ENCODE measurements at places on chromosomes 12 and 14.

DNA sequence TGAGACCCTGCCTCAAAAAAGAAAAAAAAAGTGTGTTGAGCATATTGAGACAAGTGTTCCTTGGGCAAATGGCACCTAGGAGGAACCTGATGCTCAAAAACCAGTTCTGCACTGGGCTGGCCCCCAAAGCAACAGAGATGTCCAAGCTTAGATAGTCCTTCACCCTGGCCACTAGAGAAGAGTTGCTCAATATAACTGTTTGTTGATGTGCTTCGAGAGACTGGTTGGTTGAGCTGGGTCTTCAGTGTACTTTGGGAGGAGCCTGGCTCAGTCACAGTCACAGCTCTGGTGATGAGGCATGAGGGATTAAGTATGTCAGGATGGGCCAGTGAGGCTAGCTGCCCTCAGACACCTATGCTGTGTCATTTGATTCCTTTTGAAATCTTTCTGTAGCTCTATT is 38.0 kb downstream of the SLC2A14 start:
- peak; percentile 26 for DNase-seq

- no peak for DNase-seq
These were observed 603.2 kb downstream of the C12orf50 start for GRCh38 chr12:87425942-87426554.

DNA sequence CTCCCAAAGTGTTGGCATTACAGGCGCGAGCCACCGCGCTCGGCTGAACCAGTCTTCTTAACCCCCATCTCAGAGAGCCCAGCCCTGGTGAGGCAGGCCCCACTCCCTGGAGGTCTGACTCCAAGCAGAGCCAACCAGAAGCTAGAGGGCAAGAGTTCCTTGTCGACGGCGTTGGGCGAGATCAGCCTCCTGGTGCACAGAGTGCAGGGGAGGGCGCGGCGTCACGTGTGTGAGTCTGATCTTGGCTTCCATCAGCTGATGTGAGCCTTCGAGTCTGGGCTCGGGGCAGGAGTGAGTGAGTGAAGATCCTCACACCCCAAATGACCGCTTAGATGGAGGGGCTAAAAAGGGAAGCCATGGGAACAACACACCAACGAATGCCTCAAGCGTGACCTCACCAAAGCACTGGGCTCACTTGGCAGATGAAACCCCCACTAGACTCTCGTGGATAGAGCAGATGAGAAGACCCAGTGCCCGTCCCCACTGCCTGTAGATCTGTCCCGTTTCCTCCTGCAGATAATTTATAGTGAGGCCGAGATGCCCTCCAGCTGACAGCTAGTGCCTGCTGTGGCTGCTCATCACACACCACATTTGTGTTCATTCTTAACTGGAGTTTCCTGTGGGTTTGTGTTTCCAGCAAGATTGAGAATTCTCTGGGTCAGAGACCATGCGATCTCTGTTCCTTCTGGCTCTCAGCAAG is 28.6 kb upstream of the ADGRD1 start:
- DNase-seq = no peak

DNA sequence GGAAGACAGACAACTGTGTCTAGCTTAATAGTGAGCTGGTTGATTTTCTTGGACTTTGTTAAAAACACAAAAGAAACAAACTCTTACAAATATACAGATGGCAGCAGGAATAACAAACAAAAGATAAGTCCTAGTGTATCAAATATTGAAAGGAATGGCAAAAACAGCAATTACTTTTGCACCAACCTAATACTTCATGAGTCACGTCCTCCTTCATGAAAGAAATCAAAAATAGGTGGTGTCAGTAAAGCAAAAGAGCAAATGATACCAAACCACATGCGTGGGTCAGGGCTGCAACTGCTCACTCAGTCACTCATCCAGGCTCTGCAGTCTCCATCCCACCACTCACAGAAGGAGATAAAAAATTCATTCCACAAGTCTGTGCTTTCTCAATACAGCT is 11.8 kb downstream of the ATG14 start:
- DNase-seq = no peak

DNA sequence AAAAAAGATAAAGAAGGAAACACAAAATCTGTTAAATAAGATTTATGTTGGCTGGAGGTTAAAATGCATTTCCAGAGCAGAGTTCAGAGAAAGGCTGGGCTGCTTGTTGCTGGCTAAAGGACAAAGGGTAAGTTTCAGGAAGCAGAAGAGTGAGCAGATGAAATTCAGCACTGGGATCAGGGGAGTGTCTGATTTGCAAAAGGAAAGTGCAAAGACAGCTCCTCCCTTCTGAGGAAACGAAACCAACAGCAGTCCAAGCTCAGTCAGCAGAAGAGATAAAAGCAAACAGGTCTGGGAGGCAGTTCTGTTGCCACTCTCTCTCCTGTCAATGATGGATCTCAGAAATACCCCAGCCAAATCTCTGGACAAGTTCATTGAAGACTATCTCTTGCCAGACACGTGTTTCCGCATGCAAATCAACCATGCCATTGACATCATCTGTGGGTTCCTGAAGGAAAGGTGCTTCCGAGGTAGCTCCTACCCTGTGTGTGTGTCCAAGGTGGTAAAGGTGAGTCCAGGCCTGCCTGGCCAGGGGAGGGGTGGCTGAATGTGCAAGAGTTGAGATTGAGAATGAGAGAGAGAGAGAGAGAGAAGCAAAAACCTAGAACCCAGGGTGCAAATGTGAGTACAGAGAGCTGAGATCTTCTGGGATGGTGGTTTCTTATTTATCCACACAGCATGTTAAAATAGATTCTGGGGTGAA is at the start of gene OAS1:
OAS1 (plus strand) TSS at position 251 of the 703 bp plus-strand sequence; CDS start at position 329, 78 bp downstream.
- peak; percentile 73 for DNase-seq

GRCh38 chr12:31309279-31309678 is 16.7 kb downstream of the SINHCAF start:
- no peak for DNase-seq

DNA sequence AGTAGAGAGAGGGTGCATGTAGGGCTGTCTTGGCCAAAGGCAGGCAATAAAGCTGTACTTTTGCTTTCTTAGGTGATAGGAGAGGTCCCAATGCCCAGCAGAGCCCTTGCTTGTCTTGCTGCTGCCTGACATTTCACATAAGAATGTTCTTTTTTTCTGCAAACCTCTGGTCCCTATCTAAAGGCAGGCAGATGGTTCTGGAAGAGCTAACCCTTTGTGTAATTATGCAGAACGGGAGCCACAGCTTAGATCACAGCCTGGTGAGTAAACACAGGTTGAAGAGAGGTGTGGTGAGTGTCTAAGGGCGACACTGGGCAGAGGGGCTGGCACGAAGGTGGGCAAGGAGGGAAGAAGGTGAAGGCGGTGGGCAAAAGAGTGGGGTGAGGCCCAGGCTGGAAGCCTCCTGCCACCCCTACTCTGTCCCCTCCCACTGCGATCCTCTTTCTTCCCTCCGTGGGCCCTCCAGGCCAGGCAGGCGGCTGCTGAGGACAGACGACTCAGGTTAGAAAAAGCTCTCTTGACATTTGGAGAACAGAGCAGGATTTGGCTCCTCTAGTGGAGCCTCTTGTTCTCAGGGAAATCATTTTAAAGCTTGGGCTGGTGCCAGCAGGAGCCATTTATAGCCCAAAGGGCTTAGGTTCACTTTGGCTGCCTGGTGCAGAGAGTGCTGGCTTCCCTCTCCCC is 42.8 kb downstream of the PRMT8 start:
- no peak for DNase-seq

DNA sequence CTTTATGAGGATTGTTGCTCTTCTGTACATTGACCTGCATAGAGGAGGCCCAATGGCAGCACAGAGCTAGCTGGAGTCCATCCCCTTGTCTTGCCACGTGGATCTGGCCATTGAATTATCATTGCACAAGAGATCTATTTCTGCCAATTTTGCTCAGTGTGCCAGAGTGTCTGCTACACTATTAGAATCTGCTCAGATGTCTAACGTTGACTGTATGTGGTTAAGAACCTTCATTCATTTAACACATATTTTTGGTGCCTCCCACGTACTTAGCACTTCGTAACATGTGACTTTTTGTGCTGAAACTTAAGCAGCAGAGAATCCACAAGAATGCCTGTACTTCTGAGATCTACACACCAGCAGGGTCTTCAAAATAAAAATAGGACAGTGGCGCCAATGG is 166.0 kb upstream of the VASH1 start:
- no peak for DNase-seq

GRCh38 chr14:65755331-65755730 is 342.8 kb downstream of the FUT8 start:
- DNase-seq = no peak

GRCh38 chr14:91249841-91250616 is 5.5 kb upstream of the GPR68 start:
- DNase-seq = peak; percentile 61

GRCh38 chr14:76486251-76486743 is 110.4 kb downstream of the ESRRB start:
- no peak for DNase-seq

- no peak for DNase-seq
These were observed 980 bp upstream of the RNASE8 start for GRCh38 chr14:21056520-21057163.

- DNase-seq = no peak
These were observed 212.1 kb upstream of the ABCD2 start for GRCh38 chr12:39831587-39832315.

DNA sequence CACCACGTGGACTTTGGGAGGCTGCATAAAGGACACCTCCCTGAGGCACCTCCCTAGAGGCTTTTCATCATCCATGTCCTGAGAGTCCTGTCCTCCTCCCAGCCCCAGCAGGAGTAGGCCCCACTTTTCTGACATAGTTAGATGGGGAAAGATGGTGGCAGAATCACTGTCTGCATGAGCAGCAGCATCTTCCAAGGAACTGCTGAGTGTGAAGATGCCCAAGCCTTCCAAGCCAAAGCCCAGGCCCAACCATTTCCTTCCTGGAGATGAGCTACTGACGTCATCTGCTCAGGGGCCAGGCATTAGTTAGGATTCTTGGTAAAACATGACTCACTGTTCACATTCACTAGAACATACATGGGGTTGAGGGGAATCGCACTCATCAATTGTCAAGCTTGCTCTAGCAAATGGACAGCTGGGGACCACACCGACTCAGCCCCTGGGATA is 37.3 kb downstream of the VDR start:
- DNase-seq = peak; percentile 42

- DNase-seq = no peak
These were observed 813.1 kb upstream of the NOVA1 start for GRCh38 chr14:27410981-27411380.

DNA sequence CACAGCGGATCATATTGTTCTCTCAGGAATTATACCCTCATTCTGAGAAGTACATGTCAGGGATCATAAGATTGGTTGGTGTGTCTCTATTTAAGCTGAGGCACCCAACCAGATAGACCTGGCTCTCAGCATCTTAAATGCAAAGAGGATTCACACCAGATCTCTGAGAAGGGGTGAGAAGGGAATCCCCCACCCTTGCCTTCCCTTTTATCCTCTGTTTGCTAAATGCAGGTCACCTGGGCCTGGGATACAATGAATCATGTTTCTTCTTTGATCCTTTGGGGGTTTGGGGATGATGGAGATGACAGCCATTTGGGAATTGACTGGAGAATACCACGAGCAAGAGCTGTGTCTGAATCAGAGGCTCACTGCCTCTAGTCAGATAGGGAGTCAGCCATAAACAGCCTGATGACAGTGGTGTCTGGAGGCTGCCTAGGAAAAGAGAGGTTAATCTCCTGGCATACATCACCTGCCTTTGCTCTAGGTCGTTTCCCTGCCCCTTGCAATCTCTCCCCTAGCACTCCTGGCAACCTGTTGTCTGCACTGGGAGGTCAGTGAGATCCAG is 11.2 kb upstream of the PDE1B start:
- DNase-seq = no peak

DNA sequence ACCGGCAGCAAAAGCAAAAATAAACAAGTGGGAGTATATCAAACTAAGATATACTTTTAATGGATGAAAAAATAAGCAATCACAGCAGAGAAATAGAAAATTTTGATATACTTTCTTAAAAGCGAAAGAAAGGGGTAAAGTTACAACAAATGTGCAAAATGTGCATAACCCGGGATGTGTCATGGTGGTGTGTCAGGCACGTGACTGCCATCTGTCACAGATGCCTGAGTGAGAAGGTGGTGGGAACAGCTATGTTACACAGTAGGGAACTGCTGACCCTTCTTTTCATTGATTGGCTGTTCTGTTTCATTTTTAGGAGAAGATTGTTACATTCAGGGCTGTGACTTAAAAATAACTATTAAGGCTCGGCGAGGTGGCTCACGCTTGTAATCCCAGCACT is 168.1 kb upstream of the PELI2 start:
- no peak for DNase-seq

GRCh38 chr14:89826596-89826995 is 127.9 kb downstream of the EFCAB11 start:
- no peak for DNase-seq

- no peak for DNase-seq
These were observed 25.3 kb upstream of the RBM19 start for GRCh38 chr12:113991224-113992044.

- DNase-seq = peak; percentile 81
These were observed 16.6 kb downstream of the FBRSL1 start for GRCh38 chr12:132506328-132507160.

DNA sequence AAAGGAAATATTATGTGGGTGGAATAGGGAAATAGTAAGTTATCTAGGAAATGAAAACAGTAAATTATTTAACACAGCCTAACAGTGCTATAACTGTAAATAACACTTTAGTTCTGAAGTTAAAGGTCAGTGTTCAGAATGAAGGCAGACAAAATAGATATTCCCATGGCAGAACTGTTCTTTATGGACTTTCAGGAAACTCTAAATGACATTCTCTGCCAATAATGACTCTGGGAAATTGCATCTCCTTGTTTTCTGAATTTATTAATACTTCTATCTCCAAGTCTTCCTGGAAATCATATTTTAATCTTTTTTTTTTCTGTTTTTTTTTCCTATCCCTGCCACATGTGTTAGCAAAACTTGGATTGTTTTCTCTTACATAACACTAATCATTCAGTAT is 101.4 kb downstream of the PDE3A start:
- no peak for DNase-seq

DNA sequence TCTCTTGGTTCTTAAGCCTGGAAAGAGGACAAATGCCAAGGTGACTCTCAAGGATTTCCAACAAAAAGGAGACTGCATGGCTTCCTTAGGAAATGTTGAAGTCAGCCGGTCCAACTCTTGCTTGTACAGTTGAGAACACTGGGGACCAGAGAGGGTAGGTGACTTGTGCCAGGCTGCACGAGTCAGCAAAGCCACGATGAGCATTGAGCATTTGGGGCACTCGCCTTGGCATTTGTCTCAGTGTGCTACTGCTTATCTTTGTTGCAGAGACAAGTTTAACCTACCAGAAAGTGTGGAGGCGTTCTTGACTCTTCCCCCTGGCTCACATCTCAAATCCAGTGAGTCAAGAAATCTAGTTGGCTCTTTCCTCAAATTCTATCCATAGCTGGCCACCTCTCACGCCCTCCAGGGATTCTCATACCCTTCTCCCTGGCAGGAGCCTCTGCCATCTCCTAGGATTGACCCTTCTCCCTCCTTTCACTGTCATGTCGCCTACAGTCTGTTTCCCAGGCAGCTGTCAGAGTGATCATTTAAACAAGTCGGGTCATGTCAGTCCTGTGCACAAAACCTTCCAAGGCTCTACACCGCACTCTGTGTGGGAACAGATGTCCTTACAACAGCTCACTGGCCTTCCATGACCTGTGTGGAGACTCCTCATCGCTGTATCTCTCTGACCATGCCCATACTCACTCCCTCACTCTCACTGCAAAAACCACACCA is 17.2 kb upstream of the KRT83 start:
- no peak for DNase-seq

All from inflammatory macrophage (primary cell).